ENCODE measurements at places on chromosomes 12 and 14. TPM values are rescaled to one million over a fixed set of nuclear protein-coding genes. Genes with fewer than 3 reads are reported as not detected.

Gene MYF5
- total RNA-seq, result not detected

Gene KRT71
- total RNA-seq, result not detected

Gene GLS2
- total RNA-seq, result 1.2 TPM

Gene TUBA1B
- total RNA-seq, result 216 TPM

Gene FBLN5
- total RNA-seq, result 0.63 TPM

Gene GCN1
- 159 TPM for total RNA-seq

Gene DPPA3
- not detected for total RNA-seq

Gene REP15
- total RNA-seq, result not detected

Gene FGF6
- not detected for total RNA-seq

Gene CLEC4E
- 25.6 TPM for total RNA-seq

Gene CBX5
- 16.0 TPM for total RNA-seq

Gene TAS2R9
- not detected for total RNA-seq

Gene C1S
- total RNA-seq, result 0.84 TPM

Gene PLEKHD1
- 0.31 TPM for total RNA-seq

Gene LRP1-AS
- total RNA-seq, result not detected

Gene LRRK2
- 21.3 TPM for total RNA-seq
